ENCODE measurements at places on chromosomes 13 and 19.
A peak's percentile ranks its signal among the peaks of the same experiment; 100 is the strongest.

DNA sequence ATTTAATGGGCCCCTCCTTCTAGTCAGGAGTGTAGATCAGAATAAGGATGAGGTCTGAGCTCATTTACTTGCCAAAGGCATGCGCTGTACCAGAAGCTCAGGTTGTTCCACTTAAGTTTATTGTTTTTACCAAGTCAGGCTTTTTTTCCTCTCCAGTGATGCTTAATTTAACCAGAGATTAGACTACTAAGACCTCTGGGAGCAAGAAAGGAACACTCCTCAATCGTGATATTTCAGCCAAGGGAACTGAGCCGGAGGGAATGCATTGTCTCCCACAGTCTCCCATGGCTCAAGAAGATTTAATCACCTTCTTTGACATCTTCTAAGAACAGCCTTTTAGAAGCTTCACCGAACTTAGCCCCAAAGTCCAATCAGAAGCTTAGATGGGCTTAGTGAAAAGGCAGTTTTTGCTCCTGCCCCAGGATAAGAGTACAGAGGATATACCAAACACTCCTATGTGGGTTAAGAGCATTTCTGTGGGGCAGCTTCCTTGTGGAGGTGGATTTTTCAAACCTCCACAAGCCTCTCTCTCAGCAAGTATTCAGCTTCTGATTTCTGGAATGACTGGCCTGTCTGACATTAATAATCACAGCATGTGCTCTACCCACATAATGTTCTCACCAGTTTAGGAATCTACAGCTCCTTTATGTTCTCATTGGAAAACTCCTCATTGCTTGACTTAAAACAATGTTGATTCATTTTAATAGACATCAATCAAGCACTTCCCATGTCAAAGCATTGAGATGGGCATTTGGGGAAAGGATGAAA lies 322.7 kb downstream of the SUCLA2 start:
- no peaks in the 10 kb centered on the region for H3K27me3 ChIP-seq
- H3K27ac ChIP-seq: no peak overlapping the region
- DNase-seq: no peak
- H3K36me3 ChIP-seq: no peaks in the 10 kb centered on the region
- H3K4me3 ChIP-seq: no peak overlapping the region

DNA sequence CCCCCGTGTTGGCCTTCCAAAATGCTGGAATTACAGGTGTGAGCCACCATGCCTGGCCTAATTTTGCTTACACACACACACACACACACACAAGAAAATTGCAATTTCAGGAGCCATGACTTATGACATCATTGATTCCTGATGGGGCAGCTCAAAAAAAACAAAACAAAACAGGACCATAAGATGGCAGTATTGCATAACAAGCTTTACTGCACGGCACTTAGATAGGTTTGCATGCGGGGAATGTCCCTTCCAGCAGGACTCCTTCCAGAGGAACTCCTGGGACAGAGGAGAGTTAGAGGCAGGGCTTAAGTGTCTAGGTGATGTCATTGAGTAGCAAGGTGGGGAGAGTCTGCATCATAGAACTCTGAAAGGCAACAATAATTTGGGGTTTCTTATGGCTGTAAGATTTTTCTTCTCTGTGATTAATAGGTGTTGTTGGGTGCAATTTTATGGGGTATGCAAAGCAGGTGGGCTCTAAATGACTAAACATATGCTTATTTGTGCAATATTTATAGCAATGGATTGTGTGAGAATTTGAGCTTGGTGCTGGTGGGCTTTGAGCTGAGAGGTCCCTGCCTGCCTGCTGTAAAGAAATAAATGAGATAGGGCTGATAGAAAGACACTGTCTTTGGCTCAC lies 9.0 kb upstream of the ACSBG2 start:
- no peaks in the 10 kb centered on the region for H3K27me3 ChIP-seq
- peak; percentile 46 for DNase-seq
- H3K4me1 ChIP-seq: no peaks in the 10 kb centered on the region
- H3K4me3 ChIP-seq: no peak overlapping the region

- H3K27ac ChIP-seq: no peak overlapping the region
- DNase-seq: no peak
- H3K4me1 ChIP-seq: peaks cover 5% of the 10 kb centered on the region
- no peaks in the 10 kb centered on the region for H3K27me3 ChIP-seq
Measured at GRCh38 chr13:109211616-109212015, 574.8 kb downstream of the IRS2 start.

DNA sequence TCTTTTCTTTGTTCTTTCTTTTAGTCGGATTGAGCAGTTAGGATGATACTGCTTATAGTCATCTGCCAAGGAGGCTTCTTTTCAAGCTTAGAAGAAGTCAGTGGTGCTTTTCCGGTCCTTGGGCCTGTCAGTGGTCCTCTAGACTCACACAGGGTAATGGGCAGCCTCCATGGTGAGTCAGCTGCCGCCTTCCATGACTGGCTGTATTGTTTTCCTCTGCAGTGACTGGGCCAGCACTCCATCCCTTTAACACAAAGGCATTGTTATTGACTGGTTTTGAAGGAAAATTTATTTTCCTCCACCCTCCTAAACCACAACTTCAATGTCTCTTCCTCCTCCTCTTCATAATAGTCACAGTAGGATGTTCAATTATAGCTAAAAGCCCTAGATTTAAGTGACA lies 47.1 kb upstream of the CNMD start:
- H3K27me3 ChIP-seq: no peaks in the 10 kb centered on the region
- H3K4me1 ChIP-seq: no peaks in the 10 kb centered on the region
- H3K27ac ChIP-seq: no peak overlapping the region
- H3K36me3 ChIP-seq: no peaks in the 10 kb centered on the region

DNA sequence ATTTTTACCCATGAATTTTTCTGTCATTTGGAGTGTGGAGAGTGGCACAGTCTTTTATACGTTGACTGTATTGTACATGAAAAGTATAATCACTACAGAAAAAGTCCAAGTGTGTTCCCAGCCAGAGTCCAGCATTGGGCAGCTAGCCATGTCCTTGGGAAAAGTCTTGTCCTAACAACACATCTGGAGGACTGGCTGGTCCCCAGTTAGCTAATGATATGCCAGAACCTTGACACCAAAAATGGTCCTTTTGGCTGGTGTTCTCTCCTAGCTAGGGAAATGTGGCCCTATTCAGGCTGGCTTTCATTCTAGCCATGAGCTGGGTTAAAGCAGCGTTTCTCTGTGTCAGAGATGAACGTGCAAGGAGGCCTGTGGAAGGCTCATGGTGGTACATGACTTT lies 98.9 kb downstream of the ESD start:
- no peaks in the 10 kb centered on the region for H3K36me3 ChIP-seq
- no peaks in the 10 kb centered on the region for H3K4me1 ChIP-seq
- no peak overlapping the region for H3K27ac ChIP-seq
- no peaks in the 10 kb centered on the region for H3K27me3 ChIP-seq
- DNase-seq: no peak

DNA sequence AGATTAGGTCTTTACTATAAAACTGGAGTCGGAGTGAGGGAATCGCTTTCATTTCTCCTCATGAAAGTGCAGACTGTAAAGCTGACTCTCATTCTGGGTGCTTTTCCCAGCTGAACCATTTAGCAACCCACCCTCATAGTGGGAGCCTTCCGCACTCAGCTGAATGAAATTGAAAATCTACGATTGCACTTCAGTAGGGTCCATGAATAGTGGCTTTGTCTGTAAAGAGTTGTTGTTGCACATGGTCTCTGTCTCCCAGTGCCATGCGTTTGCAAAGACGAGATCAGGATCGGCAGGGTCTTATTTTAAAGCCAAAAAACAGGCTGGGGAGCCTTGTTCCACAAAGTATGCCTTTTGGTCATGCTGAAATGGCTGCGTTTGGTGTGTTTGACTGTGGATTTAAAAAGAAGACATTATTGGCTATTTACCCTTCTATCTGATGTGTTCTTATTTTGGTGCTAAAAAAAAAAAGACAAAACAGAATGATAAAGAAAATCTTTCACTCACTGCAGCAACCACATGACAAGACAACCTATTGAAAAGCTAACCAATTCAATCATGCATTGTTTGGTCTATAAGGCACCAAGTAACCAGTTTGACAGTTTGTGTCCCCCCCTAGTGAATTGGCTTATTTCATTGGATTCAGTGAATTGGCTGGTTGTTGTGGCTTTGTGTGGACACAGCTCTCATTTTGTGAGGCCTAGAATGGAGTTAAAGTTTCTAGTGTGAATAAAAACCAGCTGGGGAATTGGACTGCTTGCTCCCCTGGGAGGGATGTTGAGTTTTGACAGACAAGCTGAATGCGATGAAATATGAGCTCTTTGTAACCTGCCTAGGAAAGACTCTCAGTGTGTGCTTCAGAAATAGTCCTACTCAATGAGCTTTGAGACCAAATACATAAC lies 65.6 kb downstream of the ARHGAP35 start:
- peaks cover 49% of the 10 kb centered on the region for H3K4me1 ChIP-seq
- H3K27ac ChIP-seq: peak overlapping the region; percentile 83
- no peak overlapping the region for H3K4me3 ChIP-seq
- H3K36me3 ChIP-seq: peaks cover 5% of the 10 kb centered on the region
